ENCODE measurements at places on chromosomes 7 and 10.

DNA sequence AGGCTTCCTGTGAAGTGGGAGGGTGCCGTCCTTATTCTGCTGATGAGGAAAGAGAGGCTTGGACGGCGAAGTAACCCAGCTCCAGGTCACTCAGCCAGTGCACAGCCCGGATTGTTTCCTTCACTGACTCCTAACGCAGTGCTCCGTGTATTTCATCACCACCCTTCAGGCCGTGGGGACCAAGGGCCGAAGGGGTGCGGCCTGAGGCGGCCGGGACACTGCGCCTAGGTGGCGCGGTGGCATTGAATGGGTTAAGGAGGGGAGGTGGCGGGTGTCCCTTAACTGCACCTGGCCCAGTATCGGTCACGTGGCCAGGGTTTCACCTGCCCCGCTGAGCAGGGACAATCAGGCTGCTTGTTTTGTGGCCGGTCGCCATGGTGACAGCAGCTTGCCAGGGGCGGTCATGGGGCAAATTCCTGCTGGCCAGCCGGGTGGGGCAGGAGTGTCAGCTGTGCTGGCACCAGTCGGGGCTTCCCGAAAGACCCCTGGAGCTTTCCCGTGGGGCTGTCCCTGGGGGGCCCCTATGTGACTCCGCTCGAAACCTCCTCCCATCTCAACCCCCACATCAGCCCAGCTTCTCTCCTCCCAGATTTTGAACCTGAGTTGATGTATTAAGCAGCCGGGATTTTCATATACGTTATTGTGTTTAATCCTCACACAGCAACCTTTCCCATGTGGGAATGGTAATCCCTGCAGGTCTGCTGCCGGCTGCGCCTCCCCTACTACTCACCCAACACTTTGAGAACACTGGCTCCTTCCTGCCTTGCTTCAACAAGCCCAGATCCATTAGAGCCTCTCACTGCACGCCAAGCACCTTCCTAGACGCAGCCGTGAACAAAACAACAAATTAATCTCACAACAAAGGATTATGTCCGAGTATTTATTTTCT lies 4.4 kb upstream of the ABHD11 start:
- DNase-seq = peak; percentile 77

DNA sequence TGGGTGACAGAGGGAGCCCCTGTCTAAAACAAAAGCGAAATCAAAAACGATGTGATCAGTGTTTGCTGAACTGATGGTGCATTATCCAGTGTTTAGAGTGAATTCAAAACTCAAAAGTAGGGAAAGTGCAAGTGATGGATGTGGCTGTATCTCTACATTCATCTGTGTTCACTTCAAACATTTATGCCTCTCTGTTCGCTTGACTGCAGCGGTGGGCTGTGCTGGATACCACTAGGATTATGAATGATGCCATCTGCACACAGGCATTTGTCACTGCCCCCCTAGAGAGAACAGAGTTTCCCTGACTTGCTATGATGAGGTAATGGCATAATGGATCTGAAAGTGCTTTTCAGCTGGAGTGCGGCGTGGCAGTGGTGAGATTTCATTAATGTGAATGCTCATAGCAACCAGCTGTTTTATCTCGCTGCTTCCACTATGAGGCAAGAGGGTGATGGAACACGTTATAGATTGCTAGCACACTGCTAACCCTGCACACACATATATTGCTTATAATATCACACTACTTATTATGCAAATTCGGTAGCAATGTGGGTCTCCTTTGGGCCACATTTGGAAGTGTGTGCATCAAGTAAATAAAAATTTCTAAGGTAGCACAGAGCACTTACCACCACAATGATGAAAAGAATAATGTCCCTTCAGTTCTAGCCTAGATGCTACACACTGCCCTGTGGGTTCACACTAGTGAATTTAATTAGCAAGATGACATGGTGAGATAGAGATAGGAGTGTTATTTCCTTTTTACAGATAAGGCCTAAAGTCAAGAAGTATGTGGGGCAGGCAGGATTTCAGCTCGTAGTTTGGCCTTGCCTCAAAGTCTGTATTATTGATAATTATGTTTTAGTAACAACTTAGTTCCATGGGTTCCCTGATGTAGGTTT lies 164.7 kb downstream of the CAMK1D start:
- no peak for DNase-seq

- no peak for DNase-seq
Measured at GRCh38 chr7:101824440-101824839, 7.0 kb downstream of the CUX1 start.

DNA sequence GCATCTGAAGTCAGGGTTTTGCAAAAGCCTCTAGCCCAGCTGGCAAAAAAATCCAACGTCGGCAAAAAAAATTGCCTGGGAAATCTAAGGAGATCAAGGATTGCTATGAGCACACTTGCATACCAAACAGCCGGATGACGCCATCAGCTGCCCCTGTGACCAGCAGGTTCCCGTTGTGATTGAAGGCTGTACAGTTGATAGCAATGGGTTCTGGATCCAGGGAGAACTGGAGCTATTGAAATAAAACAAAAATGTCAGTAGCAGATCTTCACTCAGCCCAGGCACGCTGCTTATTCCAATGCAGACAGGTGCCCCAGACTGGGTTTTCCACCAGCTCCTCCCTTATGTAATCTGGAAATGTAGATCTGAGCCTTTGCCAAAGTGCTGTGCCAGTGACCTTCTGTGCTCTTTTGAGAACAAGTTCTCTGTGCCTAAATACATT lies 18.7 kb upstream of the CYREN start:
- no peak for DNase-seq

DNA sequence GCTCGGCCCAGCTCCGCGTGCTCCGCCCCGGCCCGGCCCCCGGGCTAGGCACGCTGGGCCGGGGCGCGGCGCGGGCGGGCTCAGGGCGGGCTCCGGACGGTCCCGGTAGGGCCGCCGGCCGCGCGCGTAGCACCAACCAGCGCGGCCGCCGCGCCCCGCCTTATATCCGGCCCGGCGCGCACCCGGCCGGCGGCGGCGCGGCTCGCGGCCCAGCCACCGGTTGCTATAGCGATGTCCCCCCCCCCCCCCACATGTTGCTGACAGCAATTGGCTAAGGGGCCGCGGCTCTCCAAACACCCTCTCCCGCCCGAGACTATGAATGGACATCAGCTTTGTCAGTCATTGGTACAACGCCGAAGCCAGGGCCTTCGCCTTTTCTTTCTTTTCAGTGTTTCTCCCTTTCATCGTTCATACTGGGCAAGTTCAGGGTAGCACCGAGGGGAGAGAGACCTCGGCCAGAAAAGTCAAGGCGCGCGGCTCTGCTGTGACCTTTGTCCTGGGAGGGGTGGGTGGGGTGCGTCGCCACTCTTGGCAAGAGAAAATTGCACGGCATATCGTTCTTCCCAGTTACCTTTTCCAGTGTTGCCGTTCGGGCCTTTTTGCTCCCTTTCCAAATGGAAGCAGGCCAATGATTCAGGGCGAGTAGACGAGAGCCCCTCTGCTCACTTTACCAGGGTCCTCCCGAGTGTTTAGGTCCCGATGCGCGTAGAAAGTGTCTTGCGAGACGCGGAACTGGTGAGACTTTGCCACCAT lies 354.2 kb downstream of the DNAJB6 start:
- DNase-seq = no peak

DNA sequence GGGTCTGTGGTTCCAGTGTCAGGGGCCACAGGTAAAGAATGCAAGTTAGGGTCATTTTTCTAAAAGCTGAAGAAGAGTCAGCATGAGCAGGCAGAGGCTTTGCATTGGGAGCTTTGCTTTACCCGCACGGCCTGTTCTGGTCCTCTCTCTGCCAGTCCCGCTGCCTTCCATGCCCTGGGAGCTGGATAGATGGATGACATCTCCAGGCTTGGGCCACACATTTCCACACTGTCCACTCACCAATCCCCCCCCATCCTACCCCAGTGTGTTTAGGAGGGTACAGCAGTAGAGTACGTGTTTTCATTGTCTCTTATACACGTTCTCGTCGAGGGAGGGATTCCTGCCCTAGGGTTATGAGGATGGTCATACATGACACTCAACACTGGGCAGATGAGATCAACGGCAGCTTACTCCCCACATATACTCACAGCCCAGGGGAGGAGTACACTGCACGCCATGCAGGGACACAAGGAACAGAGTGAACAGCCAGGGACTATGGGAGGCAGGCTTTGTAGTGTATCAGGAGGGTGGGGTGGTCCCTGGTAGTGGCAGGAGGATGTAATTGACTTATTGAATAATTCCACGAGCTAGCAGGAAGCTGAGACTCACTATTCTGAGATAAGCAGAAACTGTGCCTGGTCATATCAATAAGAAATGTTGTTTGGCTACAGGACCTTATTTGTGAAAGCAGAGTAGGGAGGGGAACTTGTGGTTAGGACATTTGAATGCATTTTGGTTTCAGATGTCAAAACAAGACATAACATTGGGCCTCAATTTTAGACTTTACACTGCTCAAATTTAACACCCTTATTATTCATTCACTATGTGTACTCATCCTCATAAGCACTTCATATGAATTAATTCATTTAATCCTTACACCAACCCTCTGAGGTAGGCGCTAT lies 36.6 kb downstream of the PLPP4 start:
- DNase-seq = no peak

GRCh38 chr10:5683065-5683464 lies 1.6 kb upstream of the TASOR2 start:
- no peak for DNase-seq

GRCh38 chr10:89946106-89946505 lies 244.7 kb downstream of the KIF20B start:
- no peak for DNase-seq

DNA sequence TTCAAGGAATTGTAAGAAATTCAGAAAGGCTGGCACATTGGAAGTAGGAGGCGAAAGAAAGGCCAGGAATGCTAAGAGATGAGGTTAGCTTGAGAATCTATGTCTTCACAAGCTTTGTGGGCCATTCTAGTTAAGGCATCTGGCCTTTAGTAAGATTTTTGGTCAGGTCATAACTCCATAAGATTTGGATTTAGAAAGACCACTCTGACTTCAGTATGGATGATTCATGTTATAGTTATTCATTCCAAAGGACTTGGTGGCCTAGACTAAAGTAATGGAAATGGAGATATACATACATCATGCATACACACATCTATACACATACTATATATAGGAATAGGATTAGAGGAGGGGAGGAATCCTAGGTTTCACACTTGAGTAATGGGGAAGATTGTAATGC lies 77.5 kb downstream of the SEPTIN7 start:
- DNase-seq = no peak

GRCh38 chr7:13421776-13422175 lies 567.7 kb downstream of the ETV1 start:
- DNase-seq = no peak

DNA sequence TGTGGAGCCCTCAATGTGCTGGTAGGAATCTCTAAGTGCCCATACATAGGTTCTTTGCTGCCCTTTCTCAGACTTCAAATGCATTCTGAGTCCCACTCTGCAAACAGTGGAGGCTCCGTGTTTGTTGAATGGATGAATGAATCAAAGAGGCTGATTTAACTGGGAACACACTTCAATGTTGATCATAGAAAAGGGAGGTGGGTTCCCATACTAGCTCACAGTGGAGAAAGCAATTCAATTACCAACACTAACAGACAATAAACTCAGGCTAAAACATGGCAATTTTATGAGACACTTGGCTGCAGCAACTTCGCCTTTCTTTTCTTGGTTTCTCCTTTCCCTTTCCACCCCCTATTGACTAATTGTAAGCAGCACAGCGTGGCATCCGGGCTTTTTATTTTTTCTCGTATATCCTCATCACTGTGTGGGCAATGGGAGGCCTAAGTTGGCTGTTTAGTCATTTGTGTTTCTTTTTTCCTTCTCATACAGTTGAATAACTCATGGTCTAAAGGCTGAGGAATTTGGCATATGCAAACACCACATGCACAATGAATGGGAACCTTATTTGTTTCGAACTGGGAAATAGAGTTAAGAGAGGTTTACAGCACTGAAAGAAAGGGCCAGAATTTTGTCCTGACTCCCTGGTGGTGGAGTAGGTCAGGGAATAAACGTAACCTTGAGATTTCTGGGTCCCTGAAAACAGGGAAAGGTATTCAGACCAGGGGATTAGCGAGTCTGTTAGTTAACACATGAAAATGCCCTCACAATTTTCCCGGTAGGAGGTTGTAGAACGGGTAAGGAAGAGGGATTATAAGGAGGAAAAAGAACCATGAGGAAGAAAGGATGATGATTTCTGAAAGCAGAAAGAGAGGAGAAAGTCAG lies 858.5 kb downstream of the KCNMA1 start:
- DNase-seq = no peak

- DNase-seq = peak; percentile 55
Measured at GRCh38 chr10:110495731-110496552, 1.8 kb upstream of the DUSP5 start.

GRCh38 chr10:128024426-128024825 lies 101.8 kb downstream of the MKI67 start:
- DNase-seq = peak; percentile 55

DNA sequence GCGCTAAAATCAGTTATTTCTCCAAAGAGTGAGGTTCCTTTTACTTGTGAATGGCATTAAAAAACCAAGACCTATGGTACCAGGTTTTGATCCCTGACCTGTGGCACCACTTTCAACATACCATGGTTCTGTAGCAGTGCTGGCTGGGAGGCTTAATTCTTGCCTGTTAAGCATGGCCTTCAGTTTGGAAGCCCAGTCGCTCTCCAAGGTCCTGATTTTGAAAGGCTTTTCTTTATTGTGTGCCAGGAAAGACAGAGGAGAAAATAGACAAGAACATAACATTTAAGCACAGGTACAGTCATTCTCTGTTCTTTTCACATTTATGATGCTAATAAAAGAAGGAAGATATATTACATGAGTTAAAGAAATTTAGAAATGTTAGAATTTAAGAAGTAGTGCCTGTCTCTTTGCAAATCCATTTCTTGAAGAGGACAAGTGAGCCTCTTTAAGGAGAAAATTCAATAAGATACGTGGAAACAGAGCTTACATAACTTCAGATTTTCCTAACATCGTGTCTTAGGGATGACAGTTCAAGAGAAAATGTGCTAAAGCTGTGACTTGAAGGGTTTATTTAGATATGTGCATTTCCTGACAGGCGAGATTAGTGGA lies 357.6 kb downstream of the DPP6 start:
- DNase-seq = no peak

DNA sequence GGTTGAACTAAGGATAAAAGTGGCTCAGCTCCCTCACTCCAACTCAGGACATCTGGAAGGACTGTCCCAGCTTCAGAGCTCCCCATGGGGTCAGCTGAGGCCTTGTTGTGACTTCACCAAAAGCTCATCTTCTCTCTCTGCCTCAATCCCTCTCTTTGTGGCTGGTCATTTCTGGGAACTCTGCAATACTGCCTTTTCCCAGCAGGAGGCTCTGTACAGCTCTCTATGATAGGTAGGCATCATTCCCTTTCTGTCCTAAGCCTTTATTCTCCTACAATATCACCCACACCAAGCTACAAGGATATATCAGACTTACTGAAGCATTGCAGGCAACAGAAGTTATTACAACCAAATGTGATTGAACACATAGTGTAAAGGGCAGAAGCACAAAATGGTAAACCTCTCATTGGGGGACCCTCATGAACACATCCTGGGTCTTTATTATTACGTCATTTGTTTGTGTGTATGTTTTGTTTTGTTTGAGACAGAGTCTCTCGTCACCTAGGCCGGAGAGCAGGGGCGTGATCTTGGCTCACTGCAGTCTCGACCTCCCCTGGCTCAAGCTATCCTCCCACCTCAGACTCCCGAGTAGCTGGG lies 36.7 kb upstream of the PRPS1L1 start:
- DNase-seq = peak; percentile 28

GRCh38 chr10:6406220-6407033 lies 173.6 kb downstream of the PRKCQ start:
- peak; percentile 48 for DNase-seq

Data from D341Med (cell line).